ENCODE measurements at places on chromosomes 3 and 15.

DNA sequence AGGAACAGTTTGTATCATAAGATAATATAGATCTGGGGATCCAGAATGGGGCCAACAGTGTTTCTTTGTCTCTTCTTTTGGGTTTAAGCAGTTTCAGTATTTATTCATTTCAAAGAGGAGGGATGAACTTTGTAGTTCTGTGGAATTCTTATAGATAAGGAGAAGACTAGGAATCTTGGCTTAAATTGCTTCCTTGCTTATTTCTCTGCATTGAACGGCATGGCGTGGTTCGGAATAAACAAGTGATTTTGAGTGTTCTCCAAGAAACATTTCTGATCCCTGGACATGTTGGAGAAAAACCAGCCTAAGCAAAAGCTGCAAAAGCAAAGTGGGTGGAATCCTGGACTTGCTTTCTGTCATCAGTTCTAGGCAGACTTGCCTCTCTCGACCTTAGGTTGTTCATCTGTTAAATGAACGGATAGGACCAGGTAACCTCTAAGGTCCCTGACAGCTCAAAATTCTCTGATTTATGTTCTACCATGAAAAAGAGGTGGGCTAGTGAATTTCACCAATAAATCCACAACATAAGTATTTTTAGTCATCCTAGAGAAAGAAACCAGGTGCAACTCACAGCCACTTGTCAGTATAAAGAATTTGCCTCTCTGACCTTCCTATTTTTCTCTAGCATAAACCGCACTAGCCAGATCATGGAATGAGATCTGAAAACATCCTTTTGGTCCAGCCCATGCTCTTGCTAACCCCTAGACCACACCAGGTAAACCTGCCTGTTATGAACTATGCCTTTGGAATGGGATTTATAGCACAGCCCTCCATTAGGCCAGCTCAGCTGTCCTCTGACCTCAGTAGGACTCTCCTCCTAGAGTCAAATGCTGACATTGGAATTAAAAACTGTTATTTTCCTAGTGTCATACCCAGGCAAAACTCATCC lies 78.8 kb downstream of the CLDN11 start:
- no peak for DNase-seq

- no peak for DNase-seq
Measured at GRCh38 chr15:91864664-91865063, 11.2 kb downstream of the SLCO3A1 start.

DNA sequence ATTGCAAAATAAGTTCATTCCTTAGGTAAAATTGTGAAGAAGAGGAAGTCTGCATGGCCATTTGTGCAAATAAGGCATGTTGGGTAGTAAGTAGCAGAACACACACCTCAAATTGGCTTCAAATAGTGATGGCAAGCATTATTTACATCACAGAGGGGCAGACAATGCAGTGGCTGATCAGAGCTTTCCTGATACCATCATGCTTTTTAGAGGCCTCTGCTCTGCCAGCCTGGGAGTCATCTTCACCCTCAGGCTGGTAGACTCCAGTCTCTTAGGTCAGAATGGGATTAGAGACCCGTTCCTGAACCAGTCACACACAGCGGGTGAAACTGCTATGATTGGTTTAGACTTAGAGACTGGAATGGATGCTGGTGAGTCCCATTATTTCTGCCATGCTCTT lies 396.0 kb upstream of the MCTP2 start:
- no peak for DNase-seq

DNA sequence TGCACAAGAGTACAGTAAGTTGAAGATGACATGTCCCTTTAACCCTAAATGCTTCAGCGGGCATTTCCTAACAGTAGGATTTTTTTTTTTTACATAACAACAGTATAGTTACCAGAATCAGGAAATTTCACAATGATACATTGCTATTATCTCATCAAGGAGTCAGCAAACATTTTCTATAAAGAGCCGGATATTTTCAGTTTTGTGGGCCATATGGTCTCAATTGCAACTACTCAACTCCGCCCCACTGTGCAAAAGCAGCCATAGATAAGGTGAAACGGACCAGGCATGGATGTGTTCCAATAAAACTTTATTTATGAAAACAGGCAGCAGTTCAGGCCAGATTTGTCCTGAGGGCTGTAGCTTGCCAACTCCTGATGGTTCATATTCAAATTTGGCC lies 130.6 kb downstream of the SMAD6 start:
- DNase-seq = no peak

DNA sequence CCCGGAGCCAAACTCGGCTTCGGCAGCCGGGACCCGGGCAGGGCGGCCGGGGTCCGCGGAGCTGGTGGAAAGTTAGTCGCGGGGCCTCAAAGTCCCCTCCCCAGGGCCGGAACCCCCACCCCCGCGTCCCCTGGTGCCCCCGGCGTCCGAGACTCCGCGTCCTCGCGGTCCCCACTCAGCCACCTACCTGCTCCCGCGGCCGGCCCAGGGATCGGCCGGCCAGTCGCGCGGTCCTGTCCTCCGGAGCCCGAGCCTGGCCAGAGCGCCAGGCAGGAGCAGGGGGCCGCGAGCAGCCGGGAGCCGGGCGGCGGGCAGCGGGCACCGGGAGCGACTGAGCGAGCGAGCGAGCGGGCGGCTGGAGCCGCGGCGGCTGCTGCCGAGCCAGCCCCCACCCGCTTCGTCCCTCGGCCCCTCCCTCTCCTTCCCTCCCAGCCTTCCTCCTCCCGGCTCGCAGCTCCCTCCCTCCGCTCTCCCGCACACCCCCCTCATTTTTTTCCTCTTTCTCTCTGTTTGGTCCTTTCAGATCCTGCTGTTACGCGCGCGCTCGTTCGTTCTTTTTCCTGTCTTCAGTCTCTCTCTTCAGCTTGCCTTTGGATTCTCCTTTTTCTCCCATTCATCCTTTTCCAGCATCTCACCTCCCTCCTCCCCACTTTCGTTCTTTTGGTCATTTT lies at the start of gene MEGF11:
TSS of gene MEGF11 (minus strand) at position 333 of the 671 bp plus-strand sequence. CDS start 125,347 bp downstream, outside the sequence.
- no peak for DNase-seq

- DNase-seq = no peak
Measured at GRCh38 chr3:100882571-100882984, 110.6 kb downstream of the ABI3BP start.

DNA sequence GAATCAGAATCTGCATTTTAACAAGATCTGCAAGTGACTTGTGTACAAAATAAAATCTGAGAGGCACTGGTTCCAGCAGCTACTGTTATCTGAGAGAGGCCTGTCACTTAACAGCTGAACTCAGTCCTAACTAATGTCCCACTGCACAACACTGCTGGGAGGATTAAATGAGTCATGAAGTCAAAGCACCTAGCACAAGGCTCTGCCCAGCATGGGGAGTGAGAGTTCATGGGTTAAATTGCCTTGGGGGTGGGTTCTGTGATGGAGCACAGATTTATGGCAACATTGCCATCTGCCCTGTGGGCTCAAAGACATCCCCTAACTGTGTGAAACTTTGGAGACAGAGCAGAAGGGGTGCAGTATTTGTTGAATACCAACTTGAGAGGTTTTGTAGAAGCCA lies 250.9 kb downstream of the PLCL2 start:
- no peak for DNase-seq

DNA sequence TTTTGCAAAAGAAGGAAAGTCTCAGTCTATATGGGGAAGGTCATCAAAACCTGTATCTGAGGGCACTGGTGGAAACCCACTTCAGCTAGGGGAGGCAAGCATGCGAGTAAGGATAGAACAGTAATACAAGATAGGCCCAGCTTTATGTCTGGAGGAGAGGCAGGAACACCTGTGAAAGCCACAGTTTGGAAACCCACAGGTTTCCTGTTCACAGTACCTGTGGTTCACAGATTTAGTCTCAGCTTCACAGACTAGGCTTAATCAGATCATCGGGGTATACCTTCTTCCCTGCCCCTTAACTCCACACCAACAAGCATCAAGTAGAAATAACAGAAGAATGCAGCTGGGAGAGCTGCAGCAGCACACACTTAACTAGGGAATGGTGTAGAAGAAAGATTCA lies 36.2 kb downstream of the C2CD4B start:
- no peak for DNase-seq

- no peak for DNase-seq
Measured at GRCh38 chr3:117011687-117012250, 302.2 kb downstream of the TUSC7 start.

- peak; percentile 20 for DNase-seq
Measured at GRCh38 chr3:138187296-138188012, at the start of gene ARMC8. Gene ARMC8 (plus strand): TSS chr3:138187301. CDS start chr3:138187555, 254 bp downstream.

GRCh38 chr3:177936721-177937120 lies 599.5 kb upstream of the KCNMB2 start:
- no peak for DNase-seq

GRCh38 chr3:142243134-142243533 lies 17.7 kb upstream of the GK5 start:
- DNase-seq = no peak

DNA sequence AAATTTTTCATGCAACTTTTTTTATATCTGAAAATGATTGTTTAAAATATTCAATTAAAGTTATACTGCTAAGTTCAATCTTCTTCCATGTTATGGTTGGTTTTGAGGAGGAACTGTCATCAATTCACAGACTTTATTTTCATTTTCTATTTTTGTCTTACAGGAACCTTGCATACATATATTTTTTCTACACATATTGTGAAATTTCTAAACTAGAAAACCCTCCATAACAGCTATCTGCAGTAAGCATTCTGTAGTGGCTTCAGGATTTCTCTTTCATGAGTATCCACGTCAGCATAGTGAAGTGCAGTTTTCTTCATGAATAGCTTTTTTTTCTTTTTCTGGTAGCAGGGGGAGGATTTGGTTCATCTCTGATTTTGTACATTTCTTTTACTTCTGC lies 48.2 kb downstream of the ATR start:
- no peak for DNase-seq

DNA sequence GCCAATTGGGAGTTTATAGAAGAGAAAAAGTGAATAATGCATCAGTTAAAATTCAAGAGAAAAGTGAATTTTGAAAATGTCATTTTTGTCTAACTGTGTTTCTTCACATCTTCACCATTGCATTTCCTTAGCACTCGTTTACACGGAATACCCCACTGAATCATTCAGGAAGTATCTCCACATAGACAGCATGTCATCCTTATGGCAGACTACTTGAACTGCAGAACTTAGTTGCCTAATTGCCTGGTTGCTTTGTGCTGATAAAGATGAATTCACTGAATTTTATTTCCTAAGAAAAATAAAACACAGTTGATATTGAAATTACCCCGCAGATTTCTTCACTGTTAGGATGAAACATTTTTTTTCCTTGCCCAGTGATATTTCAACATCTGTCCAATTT lies 627.1 kb downstream of the ROBO1 start:
- no peak for DNase-seq

- no peak for DNase-seq
Measured at GRCh38 chr3:69428657-69429255, 42.9 kb upstream of the FRMD4B start.

DNA sequence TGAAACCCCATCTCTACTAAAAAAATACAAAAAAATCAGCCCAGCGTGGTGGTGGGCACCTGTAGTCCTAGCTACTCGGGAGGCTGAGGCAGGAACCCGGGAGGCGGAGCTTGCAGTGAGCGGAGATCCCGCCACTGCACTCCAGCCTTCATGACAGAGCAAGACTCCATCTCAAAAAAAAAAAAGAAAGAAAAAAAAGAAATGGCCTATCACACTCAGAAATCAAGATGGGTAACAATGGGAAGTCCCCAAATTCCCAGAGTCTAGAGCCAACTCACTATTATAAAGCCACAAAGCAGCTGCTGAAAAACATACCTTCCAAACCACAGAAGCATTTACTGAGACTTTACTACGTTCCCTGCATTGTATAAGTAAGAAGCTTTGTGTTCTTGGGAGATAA lies 7.5 kb downstream of the HDGFL3 start:
- DNase-seq = no peak

- DNase-seq = no peak
Measured at GRCh38 chr3:156772588-156773206, 53.5 kb upstream of the LEKR1 start.

DNA sequence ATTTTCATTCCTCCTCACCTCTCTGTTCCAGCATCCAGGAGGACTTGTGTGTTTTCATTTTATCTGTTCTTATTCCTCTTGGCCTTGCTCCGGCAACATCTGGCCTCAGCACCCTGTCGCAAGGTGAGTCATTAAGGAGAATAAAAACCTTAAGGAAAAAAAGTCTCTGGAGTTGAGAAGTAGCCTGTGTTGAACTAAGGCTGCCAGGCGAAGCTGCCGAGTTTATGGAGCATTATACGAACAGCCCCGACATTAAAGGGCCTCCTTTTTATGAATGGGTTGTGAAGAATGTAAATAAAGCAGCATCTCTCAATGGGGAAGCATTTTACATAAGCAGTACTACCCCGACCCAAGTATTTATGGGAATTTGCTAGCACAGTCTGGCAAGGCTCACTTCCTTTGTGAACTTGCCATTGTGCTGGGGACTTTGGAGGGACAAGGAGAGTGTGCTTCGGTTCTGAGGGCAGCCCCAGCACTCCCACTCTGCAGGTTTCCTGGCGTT lies 4.7 kb downstream of the BAHD1 start:
- no peak for DNase-seq

DNA sequence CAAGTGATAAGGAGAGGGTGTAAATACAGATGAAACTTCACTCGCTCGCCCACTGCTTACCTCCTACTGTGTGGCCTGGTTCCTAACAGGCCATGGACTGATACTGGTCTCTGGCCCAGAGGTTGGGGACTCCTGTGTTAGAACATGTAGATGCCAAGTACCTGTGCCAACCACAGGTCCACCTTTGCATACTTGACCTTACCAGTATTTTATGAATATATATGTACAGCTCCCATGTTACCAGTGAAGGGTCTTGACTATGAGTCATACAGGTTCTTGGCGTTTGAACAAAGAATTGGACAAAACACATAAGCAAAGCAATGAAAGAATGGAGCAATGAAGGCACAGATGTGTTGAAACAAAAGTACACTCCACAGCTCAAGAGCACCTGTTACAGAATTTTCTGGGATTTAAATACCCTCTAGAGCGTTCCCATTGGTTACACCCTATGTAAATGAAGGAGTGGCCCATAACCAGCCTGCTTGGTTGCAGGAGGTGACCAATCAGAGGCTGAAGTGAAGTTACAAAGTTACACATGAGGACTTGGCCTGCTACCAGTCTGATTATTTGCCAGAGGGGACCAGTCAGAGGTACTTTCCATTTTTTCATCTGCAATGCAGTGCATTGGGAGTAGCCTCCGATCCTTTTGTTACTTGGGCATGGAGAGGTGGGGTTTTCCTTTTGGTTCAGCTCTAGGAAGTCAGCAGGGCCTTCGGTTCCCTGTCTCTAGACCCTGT lies 1.7 kb upstream of the GFM1 start:
- DNase-seq = no peak

DNA sequence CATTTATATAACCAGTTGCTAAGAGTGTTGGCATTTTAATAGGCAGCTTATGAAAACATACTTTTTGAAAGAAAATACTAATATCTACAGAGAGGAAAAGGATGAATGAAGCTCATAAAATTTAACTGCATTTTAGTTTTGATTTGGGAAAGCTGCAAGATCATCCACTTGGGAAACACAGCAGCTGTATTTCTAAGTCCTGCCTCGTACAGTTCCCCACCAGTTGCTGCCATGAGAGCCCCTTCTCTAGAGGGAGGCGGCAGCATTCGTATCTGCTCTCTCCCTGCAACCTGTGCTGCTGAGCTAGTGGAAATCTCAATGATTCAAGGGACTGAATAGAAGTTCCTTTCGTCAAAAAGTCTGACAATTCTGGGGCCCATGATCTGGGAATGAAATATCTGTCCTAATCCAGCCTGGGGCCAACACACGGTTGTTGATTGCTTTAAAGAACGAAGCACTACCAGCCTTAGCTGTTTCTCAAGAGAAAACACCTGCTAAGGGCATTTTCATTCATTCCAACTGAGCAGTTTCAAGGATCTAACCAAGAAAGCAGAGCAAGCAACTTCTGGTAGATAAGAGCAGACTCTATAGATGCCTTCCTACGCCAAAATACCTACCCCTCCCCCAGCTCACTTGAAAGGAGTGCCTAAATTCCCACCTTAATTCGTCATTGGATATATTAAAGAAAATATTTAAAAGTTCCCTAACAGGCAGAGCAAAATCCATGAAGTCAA lies 223.7 kb downstream of the MAGI1 start:
- no peak for DNase-seq
